Stomach (tissue), 19 donors: ENCODE measurements at places on chromosomes 7 and 10. TPM values are rescaled to one million over a fixed set of nuclear protein-coding genes. Genes with fewer than 3 reads are reported as not detected.
A peak's percentile ranks its signal among the peaks of the same experiment; 100 is the strongest.

GRCh38 chr7:157508477-157508881 is 171.7 kb downstream of the DNAJB6 start:
- no peak for DNase-seq
- peaks cover 6% of the 10 kb centered on the region for H3K27me3 ChIP-seq
- H3K4me3 ChIP-seq, result no peak overlapping the region
- no peaks in the 10 kb centered on the region for H3K36me3 ChIP-seq
- H3K4me1 ChIP-seq, result no peaks in the 10 kb centered on the region
- H3K27ac ChIP-seq, result no peak overlapping the region

DNA sequence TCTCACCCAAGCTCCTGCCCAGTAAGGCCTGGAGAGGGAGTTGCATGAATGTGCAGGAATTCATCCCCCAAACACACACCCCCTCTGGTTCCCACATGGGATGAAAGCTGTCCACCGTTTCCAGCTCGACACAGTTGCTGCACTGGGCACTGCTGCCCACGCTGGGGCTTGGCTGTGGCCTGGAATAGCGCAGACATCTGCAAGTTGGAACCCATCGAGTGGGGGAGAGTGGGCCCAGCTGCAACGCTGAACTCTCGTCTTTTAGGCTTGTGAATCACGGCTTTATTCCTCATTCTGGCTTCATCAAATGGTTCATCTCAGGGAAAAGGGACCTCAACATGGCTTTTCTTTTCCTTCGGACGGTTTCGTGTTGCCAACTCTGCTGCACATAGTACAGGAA is 264.7 kb downstream of the DNAJB6 start:
- H3K36me3 ChIP-seq, result no peaks in the 10 kb centered on the region
- no peaks in the 10 kb centered on the region for H3K4me1 ChIP-seq

GRCh38 chr10:124323111-124323725 is 95.5 kb downstream of the OAT start:
- H3K4me1 ChIP-seq, result no peaks in the 10 kb centered on the region
- H3K27me3 ChIP-seq, result no peaks in the 10 kb centered on the region
- no peak overlapping the region for H3K27ac ChIP-seq

- H3K27ac ChIP-seq, result no peak overlapping the region
- H3K4me1 ChIP-seq, result no peaks in the 10 kb centered on the region
- DNase-seq, result no peak
- no peak overlapping the region for H3K4me3 ChIP-seq
- no peaks in the 10 kb centered on the region for H3K36me3 ChIP-seq
- H3K27me3 ChIP-seq, result no peaks in the 10 kb centered on the region
Measured at GRCh38 chr10:109403551-109403950, 519.8 kb downstream of the XPNPEP1 start.

DNA sequence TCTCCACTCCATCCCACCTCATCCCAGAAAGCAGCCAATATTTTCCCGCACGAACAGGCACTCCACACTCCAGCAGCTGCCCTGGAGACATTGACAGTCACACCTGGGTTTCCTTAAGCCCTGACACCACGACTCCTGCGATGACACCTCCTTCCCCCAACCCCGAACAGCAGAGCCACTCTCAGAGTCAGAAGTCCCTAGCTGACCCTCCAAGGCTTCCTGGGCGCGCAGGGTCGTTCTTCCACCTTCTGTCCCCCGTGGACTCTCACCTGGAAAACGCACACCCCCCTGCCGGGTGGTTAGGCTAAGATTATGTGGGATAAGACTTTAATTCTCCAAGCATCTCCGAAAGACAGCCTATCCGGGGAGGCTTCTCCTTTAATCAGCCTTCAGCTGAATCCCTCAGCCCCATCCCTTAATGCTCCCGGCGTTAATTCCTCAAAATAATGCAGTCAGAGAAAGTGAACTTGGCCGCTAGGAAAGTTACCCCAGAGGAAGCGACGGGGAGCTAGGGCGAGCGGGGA is 1.1 kb downstream of the DENND11 start:
- no peak for DNase-seq
- peak overlapping the region; percentile 93 for H3K4me3 ChIP-seq
- H3K4me1 ChIP-seq, result peaks cover 66% of the 10 kb centered on the region
- H3K27ac ChIP-seq, result peak overlapping the region; percentile 88

The ACTR1A gene
- 61.5 TPM for total RNA-seq

The ANKRD61 gene
- total RNA-seq, result not detected

The GPER1 gene
- 0.58 TPM for total RNA-seq

The SRGN gene
- 212 TPM for total RNA-seq

The LIPM gene
- not detected for total RNA-seq

The AMPH gene
- total RNA-seq, result not detected
